H1 (cell line): ENCODE measurements at places on chromosomes 7 and 10. TPM values are rescaled to one million over a fixed set of nuclear protein-coding genes. Genes with fewer than 3 reads are reported as not detected.

- peaks cover 7% of the 10 kb centered on the region for H3K4me1 ChIP-seq
- no peak overlapping the region for H3K4me3 ChIP-seq
- H3K27ac ChIP-seq = no peak overlapping the region
- H3K27me3 ChIP-seq = peaks cover 25% of the 10 kb centered on the region
- no peak for DNase-seq
Measured at GRCh38 chr10:95297402-95297801, 6.6 kb upstream of the PDLIM1 start.

DNA sequence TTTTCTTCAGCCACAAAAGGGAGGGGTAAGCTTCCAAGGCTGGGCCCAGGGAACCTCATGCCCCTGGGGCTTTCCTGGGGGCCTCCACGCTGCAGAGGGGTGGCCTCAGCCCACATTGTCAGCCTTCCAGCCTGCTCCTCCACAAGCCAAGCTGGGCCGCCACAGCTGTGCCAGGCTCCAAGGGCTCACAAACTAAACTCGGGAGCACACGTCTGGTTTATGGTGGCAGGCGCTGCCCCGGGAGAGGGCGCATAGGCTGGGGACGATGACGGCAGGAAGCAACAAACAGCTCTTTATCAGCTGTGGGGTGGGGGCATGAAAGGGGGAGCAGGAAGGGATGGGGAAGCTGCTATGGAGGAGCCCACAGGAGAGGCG lies 6.3 kb upstream of the CDH23 start:
- H3K4me1 ChIP-seq = no peaks in the 10 kb centered on the region
- H3K27me3 ChIP-seq = peaks cover 12% of the 10 kb centered on the region; the same call in 1 of the 2 replicates
- no peaks in the 10 kb centered on the region for H3K36me3 ChIP-seq
- DNase-seq = no peak
- H3K4me3 ChIP-seq = no peak overlapping the region
- no peak overlapping the region for H3K27ac ChIP-seq

DNA sequence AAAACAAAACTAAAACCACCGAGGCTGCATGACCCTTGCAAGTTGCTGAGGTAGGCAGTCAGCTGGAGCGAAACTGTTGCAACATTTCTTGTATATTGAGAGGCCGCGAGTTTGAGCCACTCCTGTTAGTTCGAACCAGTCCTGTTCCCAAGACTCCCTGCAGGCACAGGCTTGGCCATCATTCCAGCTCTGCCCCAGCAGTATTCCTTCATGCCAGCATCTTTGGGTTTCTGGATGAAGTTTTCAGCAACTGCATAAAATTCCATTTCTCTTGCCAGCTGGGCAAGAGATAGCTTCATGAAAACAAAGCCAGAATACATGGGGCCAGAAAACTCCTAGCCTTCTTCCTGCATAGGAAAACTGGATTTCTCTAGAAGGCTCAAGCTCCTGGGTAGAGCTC lies 207.6 kb downstream of the FRMD4A start:
- H3K4me3 ChIP-seq = no peak overlapping the region
- no peaks in the 10 kb centered on the region for H3K36me3 ChIP-seq
- no peak for DNase-seq
- no peaks in the 10 kb centered on the region for H3K4me1 ChIP-seq
- H3K27ac ChIP-seq = no peak overlapping the region

DNA sequence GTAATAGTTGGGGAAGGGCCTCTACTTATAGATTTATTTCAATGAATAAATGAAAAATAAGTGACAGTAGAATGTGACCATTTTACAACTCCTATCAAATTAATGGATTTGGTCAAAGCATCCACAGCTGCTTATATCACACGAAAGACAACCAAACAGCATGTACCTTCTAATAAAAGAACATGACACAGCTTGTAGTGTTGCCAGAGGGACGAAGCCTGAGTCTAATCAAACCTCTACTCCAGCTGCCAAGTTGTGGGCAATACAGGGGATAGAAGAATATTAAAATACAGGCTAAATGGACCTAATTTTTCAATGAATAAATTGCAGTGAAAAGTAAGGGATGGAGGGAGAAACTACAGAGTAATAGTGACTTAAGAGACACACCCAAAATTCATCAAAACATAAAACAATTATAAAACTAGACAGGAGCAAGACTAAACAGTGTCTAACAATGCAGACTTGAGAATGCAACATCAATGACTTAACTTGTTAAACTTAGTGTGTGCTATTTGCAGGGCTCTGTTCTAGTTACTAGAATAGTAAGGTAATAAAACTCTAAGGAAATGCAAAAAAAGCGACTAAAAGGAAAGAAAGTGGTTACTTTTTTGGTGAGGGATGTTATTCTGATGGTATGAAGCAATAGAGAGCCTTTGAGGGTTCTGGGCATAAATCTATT lies 853.8 kb downstream of the GRM8 start:
- H3K4me1 ChIP-seq = no peaks in the 10 kb centered on the region
- no peak for DNase-seq
- no peaks in the 10 kb centered on the region for H3K27me3 ChIP-seq
- no peak overlapping the region for H3K27ac ChIP-seq
- no peak overlapping the region for H3K4me3 ChIP-seq
- H3K36me3 ChIP-seq = peaks cover 2% of the 10 kb centered on the region; the same call in 1 of the 2 replicates

GRCh38 chr10:105150259-105150880 lies 509.3 kb downstream of the SORCS3 start:
- H3K4me3 ChIP-seq = no peak overlapping the region
- H3K4me1 ChIP-seq = no peaks in the 10 kb centered on the region
- no peak overlapping the region for H3K27ac ChIP-seq
- DNase-seq = no peak

The TAC1 gene
- polyA plus RNA-seq = 1.7 and 2.2 TPM in 2 replicates

The SRRT gene
- polyA plus RNA-seq = 66.7 and 103 TPM in 2 replicates

DNA sequence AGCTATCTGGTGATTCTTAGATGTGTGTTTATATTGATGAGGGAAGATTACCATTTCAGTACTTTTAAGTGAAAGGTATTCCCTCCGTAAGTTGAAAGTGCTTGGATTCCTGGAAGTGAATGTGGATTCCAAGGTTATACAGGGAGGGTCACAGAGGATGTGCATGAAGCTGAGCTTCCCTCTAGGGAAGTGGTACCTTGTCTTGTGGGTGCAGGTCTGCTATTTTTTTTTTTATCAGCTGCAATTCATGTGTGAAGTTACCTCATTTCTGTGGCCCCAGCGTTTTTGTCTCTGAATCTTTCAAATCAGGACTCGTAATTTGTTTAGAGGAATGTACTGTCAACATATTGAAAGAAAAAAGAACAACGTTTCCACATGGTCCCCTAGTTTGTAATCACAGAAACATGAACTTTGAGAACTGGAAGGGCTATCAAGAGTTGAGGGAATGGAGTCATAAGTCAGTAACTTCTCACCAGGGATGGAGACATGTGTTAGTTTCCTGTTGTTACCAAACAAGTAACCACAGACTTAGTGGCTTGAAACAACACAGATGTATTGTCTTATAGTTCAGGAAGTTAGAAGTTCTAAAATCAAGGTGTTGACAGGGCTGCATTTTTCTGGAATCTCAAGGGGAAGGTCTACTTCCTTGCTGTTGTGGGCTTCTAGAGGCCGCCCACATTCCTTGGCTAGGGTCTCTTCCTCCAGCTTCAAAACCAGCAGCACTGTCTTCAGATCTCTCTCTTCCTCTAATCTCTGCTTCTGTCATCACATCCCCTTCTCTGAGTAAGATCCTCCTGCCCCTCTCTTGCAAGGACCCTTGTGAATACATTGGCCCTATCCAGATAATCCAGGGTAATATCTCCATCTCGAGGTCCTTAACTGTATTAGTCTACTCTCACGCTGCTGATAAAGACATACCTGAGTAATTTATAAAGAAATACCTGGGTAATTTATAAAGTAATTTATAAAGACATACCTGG lies 64.4 kb downstream of the RAB18 start:
- H3K4me1 ChIP-seq = no peaks in the 10 kb centered on the region
- no peaks in the 10 kb centered on the region for H3K27me3 ChIP-seq
- H3K4me3 ChIP-seq = no peak overlapping the region
- no peak overlapping the region for H3K27ac ChIP-seq
- DNase-seq = no peak
- no peaks in the 10 kb centered on the region for H3K36me3 ChIP-seq

The SPDYE2B gene
- polyA plus RNA-seq = not detected in 2 replicates

DNA sequence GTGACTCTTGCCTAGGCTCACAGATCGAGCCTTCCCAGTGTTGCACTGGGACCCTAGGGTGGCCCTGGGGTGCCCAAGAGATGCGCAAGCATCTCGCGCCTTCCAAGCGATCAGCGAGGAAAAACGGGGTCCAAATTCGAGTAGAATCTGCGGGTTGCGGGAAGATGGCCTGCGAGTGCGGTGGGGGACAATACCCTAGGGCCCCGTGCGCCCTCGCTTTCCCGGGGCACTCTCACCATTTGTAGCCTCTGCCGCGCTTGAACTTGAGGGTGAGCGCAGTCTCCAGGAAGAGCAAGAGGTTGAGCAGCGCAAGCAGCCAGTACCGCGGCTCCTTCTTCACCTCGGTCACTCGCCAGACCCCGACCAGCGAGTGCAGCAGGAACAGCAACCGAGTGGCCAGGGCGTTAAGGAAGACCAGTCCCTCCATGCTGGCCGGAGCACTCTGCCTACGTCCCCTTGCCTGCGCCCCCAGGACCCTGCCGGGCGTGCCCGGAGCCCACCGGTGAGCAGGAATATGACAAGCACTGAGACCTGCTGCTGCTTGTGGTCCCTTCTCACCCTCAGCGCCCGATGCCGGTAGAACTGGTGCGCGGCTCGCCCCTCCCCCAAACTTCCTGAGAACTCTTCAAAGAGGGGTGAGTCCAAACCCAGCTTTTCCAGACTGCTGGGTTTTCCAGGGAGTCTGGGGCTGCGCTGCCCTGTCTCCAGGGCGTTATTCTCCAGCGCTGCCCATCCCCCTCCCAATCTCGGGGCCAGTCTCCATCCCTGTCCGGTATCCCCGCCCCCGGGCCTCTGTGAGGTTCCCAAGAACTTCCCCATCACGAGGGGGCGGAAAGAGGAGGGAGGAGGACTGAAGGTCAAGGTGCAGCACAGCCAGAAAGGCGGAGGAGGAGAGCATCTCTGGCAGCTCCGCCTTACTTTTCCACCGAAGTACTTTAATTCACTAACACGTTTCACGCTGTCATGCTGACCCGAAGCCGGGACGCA lies at the start of gene TMEM26:
TSS of gene TMEM26 (minus strand) at position 727 of the 987 bp plus-strand sequence. CDS start at position 427, 300 bp downstream.
- H3K4me1 ChIP-seq = peaks cover 4% of the 10 kb centered on the region
- peaks cover 6% of the 10 kb centered on the region for H3K27me3 ChIP-seq
- H3K4me3 ChIP-seq = peak within 1 kb of the TSS; percentile 46
- H3K36me3 ChIP-seq = no peaks in the 10 kb centered on the region
- H3K27ac ChIP-seq = no peak within 1 kb of the TSS

The ECHDC3 gene
- polyA plus RNA-seq = 15.6 and 19.1 TPM in 2 replicates

The PTPN12 gene
- 23.6 and 39.7 TPM in 2 replicates for polyA plus RNA-seq

The PNLIPRP3 gene
- polyA plus RNA-seq = not detected in 2 replicates

GRCh38 chr10:117670116-117670904 lies 127.8 kb downstream of the EMX2 start:
- DNase-seq = no peak
- H3K4me3 ChIP-seq = no peak overlapping the region

The NEURL1 gene
- 0.52 and 0.54 TPM in 2 replicates for polyA plus RNA-seq

DNA sequence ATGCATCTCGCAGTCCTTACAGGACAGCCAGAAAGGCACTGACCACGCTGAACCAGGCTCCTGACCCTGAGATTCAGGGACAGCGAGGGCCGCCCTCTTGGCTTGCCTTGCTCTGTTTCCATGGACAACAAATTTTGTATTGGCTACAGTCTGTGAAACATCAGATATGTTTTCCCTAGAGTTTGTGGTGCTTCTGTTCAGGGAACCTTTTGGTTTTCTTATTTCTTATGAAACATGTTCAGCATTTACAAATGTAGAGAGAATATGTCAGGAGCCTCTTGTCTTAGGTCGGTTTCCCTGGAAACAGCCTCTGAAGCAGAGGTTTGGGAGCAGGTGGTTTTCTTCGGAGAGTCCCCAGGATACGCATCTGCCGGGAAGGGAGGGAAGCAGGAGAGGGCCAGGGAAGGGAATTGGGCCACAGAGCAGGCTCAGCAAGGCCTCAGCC lies 260.1 kb downstream of the CCDC3 start:
- H3K27ac ChIP-seq = no peak overlapping the region
- H3K36me3 ChIP-seq = no peaks in the 10 kb centered on the region
- peaks cover 2% of the 10 kb centered on the region for H3K4me1 ChIP-seq
- H3K4me3 ChIP-seq = no peak overlapping the region
- DNase-seq = no peak

DNA sequence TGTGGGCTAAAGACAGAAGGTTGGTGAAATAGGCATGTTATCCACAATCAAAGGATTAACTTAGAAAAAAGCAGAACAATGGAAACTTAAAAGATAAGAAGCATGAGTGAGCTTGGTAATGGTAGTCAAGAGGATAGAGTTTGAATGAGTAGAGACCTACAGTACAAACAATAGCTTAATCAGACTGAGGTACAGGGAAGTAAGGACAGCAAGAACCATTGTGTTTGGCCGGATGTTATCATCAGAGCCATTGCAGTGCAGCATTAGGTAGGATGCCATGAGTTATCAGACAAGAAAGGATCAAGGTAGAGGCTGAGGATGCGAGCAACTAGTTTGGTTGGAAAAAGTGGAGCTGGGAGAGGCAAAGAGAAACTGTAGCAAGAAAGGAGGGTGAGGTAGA lies 353.3 kb upstream of the VSTM2A start:
- peaks cover 8% of the 10 kb centered on the region; the same call in 1 of the 2 replicates for H3K4me1 ChIP-seq
- H3K36me3 ChIP-seq = no peaks in the 10 kb centered on the region
- no peak for DNase-seq
- no peak overlapping the region for H3K4me3 ChIP-seq

DNA sequence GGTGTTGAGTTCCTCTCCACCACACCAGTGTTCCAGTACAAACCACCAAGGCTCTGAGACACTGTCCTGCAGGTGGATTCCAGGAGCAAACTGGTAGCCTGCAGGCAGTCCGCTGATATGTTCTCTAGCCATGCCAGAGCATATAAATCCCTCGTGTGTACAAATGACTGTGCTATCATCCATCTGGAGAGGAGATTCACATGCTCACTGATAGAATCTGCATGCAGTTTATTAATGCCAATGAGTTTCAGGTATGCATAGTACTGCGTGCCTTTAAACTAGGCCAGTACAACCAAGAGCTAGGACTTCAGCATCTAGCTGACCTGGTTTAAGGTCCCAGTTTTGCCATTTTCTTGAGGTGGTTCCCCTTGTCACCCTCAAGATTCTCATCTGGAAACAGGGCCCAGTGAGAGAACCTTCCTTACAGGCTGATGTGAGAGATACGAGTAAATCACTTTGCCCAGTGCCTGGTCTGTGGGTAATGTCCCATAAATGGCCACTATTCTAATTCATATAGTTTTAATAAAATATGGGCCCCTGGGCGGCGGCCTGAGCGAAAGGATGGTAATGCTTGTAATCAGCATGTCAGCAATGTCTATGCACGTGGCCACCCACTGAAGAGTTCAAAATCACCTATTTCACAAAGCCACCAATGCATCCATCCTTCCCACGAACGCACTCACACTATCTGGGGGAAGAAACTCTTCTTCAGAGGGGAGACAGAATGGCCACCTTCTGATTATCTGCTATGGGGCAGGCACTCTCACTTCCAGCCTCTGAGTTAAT lies 268.0 kb upstream of the ZMIZ1 start:
- no peaks in the 10 kb centered on the region for H3K27me3 ChIP-seq
- DNase-seq = no peak
- no peak overlapping the region for H3K27ac ChIP-seq

The ITGB8 gene
- 0.96 and 1.2 TPM in 2 replicates for polyA plus RNA-seq

The GSTO2 gene
- 34.0 and 41.7 TPM in 2 replicates for polyA plus RNA-seq
